ENCODE measurements at places on chromosomes 7 and 10.

- DNase-seq: no peak
These were observed 32.0 kb downstream of the PSMC2 start for GRCh38 chr7:103379270-103379975.

DNA sequence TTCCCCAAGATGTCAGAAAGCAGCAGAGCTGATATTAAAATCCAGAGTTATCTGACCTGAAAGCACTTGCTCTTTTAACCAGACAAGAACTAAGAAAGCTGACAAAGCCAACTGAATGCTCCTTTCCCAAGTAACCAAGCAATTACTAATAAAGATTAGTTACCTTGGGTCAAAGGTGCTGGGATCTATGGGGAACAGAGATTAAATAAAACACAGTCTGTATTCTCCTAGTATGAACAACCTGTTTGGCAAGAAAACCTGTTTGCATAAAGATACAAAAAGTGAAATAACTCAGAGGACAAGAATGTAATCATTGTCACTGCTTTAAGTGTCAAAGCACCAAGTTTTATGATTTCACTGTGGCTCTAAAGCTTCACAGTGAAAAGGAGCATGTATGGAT, 35.7 kb downstream of the ITPRID1 start:
- no peak for DNase-seq

DNA sequence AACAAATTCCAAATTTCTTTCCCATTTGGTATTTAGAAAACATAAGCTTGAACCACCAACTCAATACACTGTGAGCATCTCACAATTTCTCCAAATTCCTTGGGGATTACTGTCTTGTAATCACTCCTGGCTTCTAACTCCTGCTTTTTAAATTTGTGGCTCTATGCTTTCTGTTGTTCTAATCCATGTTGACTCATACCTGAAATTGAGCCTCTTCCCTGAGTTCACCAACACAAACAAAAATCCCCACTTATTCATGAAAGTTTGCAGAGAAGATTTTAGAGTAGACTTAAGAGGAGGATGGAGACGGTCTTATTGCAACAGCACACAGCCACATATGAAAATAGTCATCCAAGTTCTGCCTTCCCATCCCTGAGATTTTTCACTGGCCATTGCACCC, 252.5 kb downstream of the PTEN start:
- DNase-seq: no peak

- no peak for DNase-seq
These were observed 234.4 kb downstream of the ANK3 start for GRCh38 chr10:60155099-60155877.

DNA sequence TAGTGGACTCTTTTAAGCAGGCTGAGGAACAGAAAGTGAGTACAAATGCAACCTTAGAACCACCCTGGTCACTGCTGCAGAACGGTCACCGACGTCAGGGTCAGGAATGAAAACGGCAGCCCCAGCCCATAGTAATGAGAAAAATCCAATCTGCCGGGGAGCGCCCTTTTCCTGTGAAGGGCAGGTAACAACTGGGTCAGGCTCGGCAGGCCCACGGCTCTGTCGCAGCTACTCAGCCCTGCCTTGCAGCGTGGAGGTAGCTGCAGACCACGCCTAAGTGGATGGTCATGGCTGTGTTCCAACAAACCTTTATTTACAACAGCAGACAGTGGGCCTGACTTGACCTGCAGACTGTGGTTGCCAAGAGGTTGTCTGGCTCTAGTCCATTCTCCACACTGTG, 563.2 kb downstream of the DNAJB6 start:
- no peak for DNase-seq

- DNase-seq: no peak
These were observed 455.0 kb downstream of the GFRA1 start for GRCh38 chr10:115818012-115818411.

GRCh38 chr10:102314801-102315200, 69.5 kb downstream of the GBF1 start:
- DNase-seq: no peak

DNA sequence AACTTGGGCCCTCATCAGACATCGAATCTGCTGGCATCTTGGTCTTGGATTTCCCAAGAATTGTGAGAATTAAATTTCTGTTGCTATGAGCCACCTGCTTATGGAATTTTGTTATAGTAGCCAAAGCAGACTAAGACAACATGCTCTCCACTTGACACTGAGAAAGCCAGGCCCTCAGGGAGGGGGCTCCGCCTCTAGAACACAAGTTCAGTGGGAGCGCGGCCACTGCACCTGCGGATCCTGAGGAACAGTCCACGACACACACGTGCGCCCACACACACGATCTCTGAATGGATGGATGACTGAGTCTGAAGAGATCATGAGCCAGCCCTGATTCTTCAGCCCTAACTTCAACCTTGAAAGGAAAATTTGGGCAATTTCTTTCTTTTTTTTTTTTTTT, 73.7 kb downstream of the CTBP2 start:
- no peak for DNase-seq

Measured in stimulated activated naive CD8-positive, alpha-beta T cell treated with anti-CD3 and anti-CD28 coated beads, Interleukin-15, Interleukin-2, amounts not matched to agents 100 U/mL and 50 U/mL, for 24 hours (primary cell).